Esophagus muscularis mucosa (tissue), 4 donors: ENCODE measurements at places on chromosomes 16 and 17. TPM values are rescaled to one million over a fixed set of nuclear protein-coding genes. Genes with fewer than 3 reads are reported as not detected.

The CBFA2T3 gene
- 3.4 TPM for total RNA-seq

The TK1 gene
- 9.9 TPM for total RNA-seq

- no peak for DNase-seq
These were observed 540.4 kb upstream of the CDH11 start for GRCh38 chr16:65662256-65662655.

DNA sequence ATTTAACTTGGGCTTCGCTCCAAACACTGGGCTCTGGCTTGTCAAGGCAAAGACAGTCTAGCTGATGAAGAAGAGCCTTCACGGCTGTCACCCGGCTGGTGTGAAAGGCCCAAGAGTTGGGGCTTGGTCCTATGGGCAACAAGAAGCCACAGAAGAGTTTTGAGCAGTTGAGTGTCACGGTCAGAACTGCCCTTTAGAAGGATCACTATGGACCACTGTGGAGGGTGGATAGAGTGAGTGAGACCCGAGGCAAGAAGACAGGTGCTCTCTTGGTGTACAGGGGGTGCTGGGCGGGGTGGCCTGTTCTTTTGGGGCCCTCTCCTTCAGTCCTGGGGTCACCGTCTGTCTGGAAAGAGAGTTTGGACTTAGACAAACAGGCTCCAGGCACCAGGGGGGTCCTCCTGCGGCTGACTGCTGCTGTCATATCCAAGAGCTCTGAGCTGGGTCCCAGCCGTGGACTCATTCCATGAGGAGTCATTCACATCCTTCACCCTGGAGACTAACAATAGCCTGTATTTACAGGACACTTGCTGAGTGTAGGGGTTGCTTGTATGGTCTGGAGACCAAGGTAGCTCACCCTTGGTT lies 2.4 kb downstream of the PIMREG start:
- no peak for DNase-seq

- no peak for DNase-seq
These were observed 41.4 kb upstream of the CLEC18A start for GRCh38 chr16:69909760-69910159.

DNA sequence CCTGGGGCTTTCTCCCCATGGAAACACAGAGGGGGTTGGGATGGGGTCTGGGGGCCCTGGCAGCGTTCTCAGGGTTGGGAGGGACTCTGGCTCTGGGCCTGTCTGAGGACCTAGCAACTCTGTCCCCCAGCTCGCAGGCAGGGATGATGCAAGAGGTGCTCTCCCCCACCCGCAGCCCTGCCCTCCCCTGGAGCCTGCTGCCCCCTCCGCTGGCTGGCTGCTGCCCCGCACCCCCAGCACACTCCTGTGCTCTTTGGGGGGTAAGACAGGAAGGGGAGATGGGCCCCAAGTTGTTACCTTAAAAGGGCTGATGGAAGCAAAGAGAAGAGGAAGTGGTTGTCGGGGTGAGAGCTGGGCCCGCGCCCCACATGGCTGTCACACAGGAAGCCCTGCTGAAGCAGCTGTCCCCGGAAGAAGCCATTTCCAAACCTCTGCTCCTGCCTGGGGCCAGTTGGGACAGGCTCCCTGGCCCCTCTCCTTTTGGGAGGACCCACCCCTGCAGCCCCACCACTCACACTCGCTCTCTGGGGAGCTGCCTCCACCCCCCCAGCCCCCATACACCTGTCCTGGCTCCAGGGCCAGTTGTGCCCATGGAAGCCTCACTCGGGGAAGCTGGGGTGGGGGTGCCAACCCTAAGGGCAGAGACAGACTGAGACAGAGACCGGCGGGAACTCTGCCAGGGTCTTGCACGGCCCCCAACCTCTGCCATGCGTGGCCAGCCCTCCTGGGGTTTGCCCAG lies 2.5 kb downstream of the CORO1A start:
- peak; percentile 94 for DNase-seq

GRCh38 chr17:72199256-72199655 lies 78.4 kb downstream of the SOX9 start:
- DNase-seq: no peak

GRCh38 chr16:30357085-30357714 lies 2.1 kb upstream of the CD2BP2 start:
- no peak for DNase-seq

GRCh38 chr17:59668816-59669215 lies 38.4 kb downstream of the PTRH2 start:
- no peak for DNase-seq

GRCh38 chr17:61394630-61395408 lies 4.8 kb upstream of the TBX2 start:
- DNase-seq: no peak

DNA sequence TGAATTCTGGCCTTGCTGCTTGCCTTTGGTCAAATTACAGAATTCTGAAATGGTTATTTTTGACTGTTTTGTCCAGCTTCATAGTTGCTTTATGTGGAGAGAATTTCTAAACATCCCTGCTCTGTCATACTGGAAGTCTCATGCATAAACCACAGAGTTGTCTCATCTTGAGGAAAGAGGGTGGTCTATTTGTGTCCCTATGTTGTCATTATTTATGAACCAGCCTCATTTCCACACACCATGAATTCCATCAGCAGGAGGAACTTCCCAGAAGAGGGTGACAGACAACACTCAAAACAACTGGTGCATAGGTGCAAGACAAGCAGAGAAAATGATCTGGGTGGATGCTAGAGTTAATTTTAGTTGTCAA lies 525.8 kb upstream of the GOT2 start:
- DNase-seq: no peak

- no peak for DNase-seq
These were observed 226.7 kb downstream of the UTP18 start for GRCh38 chr17:51486885-51487520.

GRCh38 chr16:26838931-26839330 lies 227.8 kb upstream of the C16orf82 start:
- DNase-seq: peak; percentile 75

- DNase-seq: no peak
These were observed 10.0 kb upstream of the CFDP1 start for GRCh38 chr16:75443298-75443697.

DNA sequence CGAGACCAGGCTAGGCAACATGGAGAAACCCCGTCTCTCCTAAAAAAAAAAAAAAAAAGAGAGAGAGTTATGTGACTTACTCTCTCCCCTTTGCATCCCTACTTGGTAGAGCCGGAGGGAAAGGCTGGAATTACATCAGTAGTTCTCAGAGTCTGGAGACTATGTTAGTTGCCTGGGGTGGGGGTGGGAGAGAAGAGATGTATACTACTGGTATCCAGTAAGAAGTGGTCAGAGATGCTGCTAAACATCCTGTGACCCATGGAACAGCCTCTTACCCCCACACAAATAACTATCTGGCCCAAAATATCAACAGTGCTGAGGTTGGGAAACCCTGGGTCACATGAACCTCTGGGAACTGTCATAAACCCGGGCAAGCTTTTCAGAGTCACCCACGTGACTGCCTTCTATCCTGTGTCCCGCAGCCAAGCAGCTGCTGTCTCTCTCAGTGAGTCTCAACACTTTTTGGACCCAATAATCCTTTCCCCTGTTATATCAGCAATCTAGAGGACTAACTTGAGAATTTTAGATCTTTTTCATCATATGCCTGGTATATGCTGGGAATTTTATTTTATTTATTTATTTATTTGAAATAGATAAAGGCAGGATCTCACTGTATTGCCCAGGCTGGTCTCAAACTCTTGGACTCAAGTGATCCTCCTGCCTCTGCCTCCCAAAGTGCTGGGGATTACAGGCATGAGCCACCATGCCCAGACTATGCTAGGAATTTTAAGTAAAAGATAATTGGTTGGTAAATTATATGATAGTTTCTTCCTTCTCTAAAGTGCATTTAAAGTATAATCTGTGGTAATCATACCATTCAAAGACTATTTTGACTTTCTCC lies 8.7 kb downstream of the EIF1 start:
- DNase-seq: peak; percentile 94

- DNase-seq: no peak
These were observed 39.2 kb downstream of the NDE1 start for GRCh38 chr16:15689290-15689689.

DNA sequence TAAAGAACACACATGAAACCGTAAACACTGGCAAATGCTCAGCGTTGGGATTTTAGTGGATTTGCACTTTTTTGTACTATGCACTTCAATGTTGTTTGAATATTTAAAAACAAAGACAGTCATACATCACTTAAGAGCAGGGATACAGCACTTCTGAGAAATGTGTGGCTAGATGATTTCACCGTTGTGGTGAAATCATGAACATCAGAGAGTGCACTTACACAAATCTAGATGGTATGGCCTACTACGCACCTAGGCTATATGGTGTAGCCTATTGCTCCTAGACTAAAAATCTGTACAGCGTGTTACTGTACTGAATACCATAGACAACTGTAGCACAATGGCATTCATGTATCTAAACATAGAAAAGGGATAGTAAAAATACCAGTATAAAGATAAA lies 37.6 kb upstream of the CNEP1R1 start:
- no peak for DNase-seq

DNA sequence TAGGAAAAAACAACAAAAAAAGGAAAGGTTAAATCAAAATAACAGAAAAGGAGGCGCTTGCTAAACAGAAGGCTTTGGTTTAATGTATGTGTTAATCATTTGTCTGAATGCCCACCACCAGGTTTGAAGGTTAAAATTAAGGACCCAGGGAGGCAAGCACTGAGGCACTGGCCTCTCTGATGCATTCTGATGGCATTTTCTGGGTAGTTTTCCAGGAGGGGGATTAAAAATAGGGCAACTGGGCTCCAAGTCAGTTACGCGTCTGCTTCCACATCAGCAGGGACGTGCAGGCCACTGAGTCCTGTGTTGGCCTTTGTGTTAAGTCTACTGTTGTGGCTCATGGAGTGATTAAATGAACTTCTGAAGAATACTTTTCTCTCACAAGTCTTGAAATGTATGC lies 26.9 kb downstream of the MARF1 start:
- DNase-seq: no peak

- DNase-seq: no peak
These were observed 71.7 kb upstream of the NACA2 start for GRCh38 chr17:61662741-61663140.

GRCh38 chr17:21304091-21304490 lies 19.6 kb downstream of the MAP2K3 start:
- no peak for DNase-seq

GRCh38 chr16:86457501-86458148 lies 52.7 kb upstream of the FOXF1 start:
- peak; percentile 95 for DNase-seq

DNA sequence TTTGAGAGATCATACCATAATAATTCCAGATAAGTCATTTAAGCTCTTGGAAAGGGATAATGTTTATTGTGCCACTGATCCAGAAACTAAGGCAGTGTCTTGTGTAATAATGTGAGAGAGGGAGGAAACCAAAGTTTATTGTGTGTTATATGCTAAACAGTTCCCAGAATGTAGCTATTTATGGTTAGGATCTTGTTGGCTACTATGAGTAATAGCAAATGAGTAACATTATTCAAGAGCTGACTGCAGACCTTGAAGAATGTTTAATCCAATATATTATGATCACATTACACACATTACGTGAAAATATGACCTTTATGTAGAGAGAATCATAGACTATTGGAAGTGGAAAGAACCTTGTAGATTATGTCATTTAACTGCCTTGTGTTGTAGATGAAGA lies 139.5 kb downstream of the BCAS3 start:
- no peak for DNase-seq

GRCh38 chr17:65529761-65530522 lies 31.5 kb downstream of the AXIN2 start:
- no peak for DNase-seq

GRCh38 chr17:28272166-28272565 lies 46.8 kb upstream of the TMEM97 start:
- no peak for DNase-seq

- DNase-seq: no peak
These were observed 14.8 kb downstream of the UTS2R start for GRCh38 chr17:82386255-82386831.

DNA sequence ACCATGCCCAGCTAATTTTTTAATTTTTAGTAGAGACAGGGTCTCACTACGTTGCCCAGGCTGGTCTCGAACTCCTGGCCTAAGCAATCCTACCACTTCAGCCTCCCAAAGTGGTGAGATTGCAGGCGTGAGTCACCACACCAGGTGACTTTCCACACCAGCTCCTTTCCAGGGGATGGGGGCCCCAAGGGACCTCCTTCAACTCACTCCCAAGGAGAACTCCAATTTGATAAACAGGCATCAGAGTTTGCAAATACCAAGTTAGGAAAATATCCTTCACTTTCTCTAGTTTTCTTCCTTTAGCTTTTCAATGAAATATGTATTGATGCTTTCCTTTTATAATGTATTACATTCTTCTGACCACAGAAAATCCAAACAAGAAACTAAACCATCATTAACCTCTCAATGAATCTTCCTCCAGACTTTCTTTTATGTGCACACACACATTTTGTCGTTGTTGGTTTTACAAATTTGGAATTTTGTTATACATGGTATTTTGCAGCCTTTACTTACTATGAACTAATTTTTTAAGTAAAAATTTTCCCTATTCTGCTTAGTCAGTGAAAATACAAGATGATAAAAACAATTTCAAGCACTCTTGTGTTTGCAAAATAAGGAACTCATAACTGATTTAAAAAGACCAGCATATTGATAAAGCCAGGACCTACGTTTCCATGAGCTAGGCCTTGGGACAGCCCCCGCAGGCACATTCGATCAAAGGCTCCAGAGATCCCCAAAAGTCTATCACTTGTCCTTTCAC lies 32.0 kb downstream of the GAS7 start:
- no peak for DNase-seq

DNA sequence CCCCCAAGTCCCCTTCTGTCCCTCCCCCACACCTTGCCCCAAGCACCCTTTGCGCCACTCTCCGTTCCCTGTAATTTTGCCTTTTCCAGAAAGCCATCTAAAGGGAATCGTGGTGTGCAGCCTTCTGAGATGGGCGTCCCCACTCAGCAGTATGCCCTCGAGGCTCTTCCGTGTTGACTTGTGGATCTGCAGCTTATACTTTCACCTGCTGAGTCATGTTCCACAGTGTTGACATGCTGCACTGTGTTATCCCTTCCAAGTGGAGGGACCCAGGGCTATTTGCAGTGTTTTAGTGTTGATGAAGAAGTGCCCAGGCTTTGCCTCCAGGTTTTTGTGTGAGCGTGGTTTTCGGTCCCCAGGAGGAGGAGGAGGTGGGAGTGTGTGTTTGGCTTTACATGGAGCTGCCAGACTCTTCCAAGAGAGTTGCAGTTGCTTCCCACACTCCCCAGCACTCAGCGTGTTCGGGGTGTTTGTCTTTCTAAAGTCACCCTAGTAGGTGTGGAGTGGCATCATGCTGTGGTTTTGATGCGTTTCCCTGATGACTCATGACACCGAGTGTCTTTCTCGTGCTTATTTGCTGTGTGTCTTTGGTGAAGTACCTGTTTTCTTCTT lies 32.1 kb upstream of the JPT2 start:
- DNase-seq: no peak

DNA sequence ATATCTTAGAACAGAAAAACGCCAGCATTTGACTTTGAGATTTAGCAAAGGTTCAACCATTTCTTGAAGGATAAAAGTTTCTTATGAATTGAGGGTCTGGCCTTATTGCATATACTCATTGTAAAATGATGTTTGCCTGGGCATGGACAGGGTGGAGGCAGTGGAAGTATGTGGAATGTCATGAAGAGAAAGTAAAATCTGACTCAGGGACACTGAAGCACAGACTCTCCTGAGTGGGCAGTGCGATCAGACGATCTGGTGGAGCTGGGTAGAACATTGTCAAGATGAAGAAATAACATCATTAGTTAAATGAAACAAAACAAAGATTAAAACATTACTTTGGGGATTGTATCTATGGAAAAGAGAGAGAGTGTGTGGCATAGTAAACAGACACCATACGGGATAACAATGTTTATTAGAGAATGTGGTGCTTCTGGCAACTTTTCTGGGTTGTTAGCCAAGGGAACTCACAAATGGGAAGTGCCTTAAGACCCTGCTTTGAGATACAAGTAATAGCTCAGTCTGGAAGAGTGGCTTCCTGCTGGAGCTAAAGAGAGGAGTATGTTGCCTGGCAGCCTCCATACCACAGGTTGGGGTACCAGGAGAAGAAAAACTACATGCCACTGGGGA lies 4.4 kb downstream of the MAP3K3 start:
- DNase-seq: no peak
